ENCODE measurements at places on chromosomes 2 and 18.

DNA sequence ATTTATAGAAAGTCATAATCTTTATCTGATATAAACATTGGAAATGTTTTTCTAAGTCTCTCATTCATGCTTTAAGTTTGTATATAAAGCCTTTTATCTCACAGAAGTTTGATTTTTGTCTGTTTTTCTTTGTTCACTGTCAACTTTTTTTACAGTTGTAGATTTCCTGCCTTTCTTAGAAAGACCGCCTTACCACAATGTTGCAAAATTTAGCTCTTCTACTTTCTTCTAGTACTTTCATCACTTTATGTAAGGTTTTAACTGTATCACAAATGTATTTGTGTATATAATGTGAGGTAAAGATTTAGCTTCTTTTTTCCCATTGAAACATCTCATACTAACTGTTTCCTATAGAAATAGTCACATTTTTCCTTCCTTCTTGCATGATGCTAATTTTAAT lies 136.1 kb downstream of the DNAH6 start:
- DNase-seq = no peak

- no peak for DNase-seq
Measured at GRCh38 chr18:5393779-5394178, 98.3 kb upstream of the ZBTB14 start.

DNA sequence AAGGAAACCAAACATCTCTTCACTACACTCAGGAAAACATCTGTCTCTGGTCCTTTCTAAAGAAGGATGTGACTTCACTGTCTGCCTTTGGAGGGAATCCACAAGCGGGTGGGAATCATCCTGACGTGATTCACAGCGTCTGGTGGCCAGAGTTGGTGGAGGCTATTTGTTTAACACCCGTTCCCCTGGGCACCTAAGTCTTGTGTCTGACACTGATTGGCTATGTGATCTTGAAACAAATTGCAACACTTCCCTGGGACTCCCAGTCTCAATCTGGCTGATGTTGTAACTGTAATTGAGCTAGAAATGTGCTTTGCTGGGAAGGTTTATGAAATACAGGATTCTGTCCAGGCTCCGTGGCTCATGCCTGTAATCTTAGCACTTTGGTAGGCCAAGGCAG lies 28.8 kb upstream of the SIX3 start:
- no peak for DNase-seq

GRCh38 chr2:194549387-194549786 lies 1107.6 kb upstream of the SLC39A10 start:
- no peak for DNase-seq
